ENCODE measurements at places on chromosomes 5 and 9.

GRCh38 chr9:117411547-117411946 lies 3.3 kb downstream of the ASTN2 start:
- peak; percentile 14 for DNase-seq

GRCh38 chr9:136943291-136944211 lies 987 bp downstream of the FBXW5 start:
- DNase-seq, result peak; percentile 42

DNA sequence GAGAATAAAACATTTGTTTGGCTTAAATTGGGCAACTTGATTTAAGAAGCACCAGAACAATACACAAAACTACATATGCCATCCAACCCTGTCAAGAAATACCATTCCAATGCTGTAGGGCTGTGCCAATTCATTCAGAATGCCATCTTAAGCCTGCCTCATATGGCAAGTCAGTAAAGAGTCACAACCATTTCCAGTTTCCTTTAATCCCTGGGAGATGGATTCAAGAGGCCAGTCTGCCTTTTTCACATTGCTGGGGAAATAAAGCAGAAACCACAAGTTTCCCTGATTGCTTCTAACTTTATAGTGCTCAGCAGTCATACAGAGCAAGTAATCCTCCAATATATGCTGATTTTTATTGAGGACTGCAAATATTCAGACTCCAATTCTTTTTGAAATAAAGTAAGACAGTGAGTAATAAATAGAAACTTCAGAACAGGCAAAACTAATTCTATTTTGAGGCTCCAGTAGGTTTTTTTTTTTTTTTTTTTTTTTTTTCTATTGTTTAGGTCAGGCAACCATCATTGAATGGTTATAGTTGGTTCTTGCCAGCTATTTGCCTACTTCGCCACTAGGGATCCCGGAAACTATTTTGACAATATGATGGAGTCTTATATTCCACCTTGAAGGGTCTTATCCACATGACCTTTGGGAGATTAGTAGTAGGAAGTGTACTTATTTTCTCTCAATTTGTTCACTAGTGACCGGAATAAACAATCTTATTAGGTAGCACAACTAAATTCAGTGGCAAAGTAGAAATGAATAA lies 400.9 kb upstream of the MEF2C start:
- DNase-seq, result no peak

GRCh38 chr5:8517456-8517855 lies 648.5 kb downstream of the MTRR start:
- DNase-seq, result peak; percentile 22

DNA sequence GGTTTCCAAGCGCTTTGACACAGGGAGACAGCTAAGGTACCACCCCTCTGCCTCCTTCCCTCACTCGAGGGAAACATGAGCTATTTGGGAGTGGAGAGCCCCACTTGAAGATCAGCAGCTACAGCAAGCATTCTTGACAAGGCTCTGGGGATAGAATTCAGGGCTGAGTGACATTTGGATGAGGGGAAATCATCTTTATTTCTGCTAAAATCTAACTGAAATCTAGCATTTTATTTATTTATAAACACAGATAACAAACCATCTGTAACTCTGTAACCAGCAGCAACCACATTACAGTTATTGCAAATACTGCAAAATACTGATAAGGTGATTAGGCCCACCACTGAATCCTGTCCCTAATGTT lies 22.4 kb downstream of the RNF130 start:
- DNase-seq, result no peak

DNA sequence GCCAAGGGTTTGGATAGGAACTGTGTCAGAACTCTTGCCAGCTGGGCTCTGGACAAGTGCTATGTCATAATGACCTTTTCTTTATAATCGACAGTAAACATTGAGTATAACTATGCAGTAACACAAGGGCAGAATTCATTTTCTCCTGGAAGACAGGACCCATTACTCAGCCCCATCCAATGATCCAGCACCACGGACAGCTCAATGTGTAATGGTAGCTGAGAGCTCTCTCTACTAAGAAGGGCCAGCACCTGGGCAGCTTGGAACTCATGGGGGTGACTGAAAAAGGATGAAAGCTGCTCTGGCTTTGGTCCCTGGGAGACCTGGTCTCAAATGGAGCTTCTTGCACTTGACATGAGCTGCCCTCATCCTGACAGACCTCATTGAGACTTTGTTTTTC lies 347.8 kb downstream of the TRIM32 start:
- DNase-seq, result peak; percentile 53

GRCh38 chr9:3475300-3476020 lies 50.3 kb downstream of the RFX3 start:
- DNase-seq, result no peak

GRCh38 chr5:141208478-141208877 lies at the start of gene PCDHB12:
TSS of gene PCDHB12 (plus strand) at chr5:141208719. CDS start at chr5:141208908, 189 bp downstream.
- no peak for DNase-seq

DNA sequence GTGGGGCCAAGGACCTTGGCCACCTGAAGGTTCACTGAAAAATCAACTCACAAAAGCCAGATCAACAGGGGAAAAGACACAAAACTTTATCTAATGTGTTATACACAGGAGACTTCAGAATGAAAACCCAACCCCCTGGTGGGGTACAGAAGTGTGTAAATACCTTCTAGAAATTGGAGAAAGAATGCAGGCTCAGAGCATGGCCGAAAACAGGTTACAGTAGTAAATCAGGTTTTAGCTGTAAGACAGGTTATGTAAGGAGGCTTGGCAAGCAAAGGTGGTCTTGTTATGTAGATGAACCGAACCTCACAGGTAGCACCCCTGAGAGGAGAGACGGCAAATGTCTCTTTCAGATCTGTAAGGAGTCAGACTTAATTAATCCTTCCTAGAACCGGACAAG lies 10.0 kb downstream of the CEMIP2 start:
- peak; percentile 51 for DNase-seq

DNA sequence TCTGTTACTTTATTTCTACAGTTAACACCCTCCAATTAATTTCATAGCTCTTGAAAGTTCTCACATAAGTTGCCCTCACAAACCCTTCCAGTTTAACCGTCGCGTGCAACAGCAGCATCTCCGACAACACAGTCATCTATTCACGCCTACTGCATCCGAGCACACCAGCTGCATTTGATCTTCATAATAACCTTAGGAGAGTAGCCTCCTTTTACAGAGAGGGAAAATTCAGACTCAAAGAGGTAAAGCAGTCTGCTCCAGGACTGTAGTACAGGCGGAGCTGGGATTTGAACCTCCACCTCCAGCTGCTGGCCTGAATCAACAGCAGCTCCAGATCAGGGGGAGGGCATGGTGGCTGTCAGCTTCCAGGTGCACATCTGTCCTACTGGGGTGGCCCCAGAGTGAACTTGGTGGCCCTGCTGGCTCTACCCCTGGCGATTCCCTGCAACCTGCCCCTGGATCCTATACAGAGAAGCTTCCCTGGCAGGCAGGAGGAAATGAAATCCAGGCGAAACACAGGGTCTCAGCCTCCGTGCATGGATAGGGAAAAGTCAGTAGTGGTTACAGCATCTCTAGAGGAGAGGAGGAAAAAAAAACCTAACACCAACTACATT lies 71.6 kb upstream of the UNC5A start:
- DNase-seq, result no peak

DNA sequence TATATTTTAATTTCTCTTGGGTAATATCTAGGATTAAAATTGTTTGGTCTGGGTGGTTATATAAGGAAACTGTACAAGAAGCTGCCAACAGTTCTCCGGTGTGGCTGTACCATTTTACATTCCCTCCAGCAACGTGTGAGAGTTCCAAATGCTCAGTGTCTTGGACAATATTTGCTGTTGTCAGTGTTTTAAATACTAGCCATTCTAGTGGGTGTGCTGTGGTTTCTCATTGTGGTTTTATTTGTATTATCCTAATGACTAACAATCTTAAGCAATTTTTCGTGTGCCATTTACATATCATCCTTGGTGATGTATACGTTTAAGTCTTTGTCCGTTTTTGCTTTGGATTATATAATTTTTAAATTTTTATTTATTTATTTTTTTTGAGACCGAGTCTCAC lies 34.0 kb downstream of the TNFSF15 start:
- DNase-seq, result peak; percentile 75

DNA sequence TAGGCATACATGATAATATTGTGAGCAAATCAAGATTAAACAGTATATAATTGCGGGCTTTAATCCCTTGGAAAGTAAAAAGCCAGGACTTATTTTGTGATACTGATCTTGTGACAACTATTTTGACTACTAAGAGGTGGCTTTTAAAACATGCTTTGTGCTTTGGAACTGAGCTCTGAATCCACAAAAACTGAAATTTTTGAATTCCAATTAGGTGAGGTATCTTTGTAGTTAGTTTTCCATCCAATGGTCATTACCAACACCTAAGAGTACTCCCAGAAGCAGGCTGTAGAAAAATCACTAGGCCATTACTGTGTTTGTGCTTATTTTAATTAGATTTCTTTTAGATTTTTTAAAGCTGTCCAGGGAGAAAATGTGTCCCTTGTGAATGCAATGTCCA lies 559.5 kb upstream of the WWC1 start:
- no peak for DNase-seq

DNA sequence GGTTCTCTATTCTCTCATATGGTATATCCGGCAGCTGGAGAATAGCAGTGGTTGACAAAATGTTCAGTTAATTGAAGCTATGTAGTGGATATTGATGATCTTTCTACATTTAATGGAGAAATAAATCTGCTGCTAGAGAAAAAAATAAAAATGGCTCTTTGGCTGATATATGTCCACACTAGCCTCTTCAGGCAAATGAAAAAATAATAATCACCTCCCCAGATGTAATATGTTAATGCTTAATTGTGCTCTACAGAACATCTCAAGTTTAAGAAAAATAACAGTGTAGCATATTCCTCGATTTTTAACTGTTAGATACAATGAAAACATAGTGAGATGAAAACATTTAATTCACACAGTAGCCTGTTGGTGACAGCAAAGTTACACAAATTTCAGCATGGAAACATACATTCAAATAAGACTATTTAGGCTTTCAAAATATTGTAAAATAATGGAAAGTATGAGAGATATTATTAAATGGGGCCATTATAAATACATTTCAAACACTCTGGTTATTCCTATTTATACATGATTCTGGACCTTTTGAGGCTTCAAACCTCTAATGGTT lies 543.0 kb downstream of the MAT2B start:
- DNase-seq, result peak; percentile 37

DNA sequence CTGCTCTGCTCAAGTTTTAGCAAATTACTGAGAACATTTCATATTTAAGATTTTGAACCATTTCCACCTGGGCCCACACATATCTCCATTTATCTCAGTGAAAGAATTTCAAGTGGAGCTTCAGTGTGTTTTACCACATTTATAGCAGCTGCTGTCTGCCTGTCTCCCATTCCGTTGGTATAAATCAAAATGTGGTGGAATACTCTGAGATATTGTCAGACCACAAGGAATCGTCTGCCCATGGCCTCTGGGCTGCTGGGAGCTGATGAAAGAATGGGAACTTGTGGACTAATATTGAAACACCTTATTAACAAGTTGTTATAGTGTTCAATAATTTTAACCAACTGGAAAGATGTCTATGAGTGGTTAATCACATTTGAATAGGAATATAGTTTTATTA lies 33.3 kb downstream of the MAST4 start:
- DNase-seq, result no peak

DNA sequence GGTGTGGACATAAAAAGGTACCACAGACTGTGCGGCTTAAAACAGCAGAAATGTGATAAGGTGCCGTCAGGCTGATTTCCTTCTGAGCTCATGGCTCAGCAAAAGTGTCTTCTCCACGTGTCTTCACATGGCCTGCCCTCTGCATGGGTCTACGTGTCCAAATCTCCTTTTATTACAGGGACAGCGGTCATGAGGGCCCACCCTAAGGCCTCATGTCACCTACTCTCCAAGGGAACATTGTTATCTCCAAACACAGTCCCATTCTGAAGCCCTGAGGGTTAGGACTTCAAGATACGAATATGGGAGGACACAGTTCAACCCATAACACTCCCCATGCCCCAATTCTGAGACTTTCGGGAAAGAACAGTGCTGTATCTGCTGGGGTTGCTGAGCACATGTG lies 35.2 kb downstream of the COL23A1 start:
- no peak for DNase-seq
